Mesothelial cell of epicardium (in vitro differentiated cells): ENCODE measurements at places on chromosomes 6 and 20. TPM values are rescaled to one million over a fixed set of nuclear protein-coding genes. Genes with fewer than 3 reads are reported as not detected.
A peak's percentile ranks its signal among the peaks of the same experiment; 100 is the strongest.

- DNase-seq = no peak
These were observed 59.7 kb downstream of the PHACTR1 start for GRCh38 chr6:12776291-12776690.

DNA sequence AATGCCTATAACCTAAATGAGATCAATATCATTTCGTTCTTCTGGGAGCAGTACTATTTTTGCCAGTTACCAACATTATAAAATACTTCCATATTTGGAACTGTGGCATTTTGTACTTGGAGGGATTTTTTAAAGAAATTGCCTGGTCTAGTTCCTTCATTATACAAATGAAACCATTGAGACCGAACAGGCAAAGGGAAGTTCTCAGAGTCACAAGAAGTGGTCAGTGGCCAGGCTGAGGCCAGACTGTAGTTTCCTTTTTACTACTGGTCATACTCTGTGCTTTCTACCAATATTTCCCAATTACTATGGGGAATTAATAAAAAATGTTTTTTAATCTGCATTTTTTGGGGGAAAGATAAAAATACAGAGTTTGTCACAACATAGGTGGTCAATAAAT, 332.0 kb downstream of the NRN1 start:
- DNase-seq = no peak

DNA sequence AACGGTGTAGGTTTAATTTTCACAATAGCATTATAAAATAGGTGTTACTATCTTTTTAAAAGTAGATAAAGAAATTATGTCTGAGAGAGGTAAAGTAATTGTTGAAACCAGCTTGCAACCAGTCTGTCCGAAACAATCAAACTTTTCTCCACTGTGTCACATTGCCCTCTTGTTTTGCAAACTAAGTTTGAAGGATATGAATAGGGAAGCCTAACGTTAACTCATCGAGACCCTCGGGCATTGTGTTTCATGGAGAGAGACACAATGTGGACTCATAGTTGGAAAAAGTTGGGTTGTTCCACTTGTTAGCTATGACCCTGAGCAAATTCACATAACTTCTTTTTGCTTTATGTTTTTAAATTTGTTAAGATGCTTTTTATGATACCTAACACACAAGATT, 254.4 kb upstream of the IMPG1 start:
- DNase-seq = no peak

GRCh38 chr6:126199466-126199865, 140.4 kb upstream of the CENPW start:
- DNase-seq = no peak

DNA sequence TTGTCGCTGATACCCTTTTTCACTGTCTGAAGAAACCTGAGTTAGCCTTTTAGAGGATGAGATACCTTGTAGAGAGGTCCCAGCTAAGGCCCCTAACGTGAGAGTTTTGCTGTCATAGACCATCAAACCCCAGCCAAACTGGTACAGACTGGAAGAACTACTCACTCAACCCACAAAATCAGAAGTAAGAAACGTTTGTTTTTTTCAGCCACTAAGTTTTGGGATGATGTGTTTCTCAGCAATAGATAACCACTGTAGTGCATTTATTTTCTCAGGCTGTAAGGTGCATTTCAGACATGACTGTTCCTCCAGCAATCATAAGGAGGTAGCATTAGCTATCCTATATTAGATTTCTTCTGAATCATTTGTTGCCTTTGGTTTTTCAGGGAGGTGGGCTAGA, 407.3 kb upstream of the FLRT3 start:
- no peak for DNase-seq

- no peak for DNase-seq
These were observed 338.5 kb downstream of the HACE1 start for GRCh38 chr6:104521176-104521575.

DNA sequence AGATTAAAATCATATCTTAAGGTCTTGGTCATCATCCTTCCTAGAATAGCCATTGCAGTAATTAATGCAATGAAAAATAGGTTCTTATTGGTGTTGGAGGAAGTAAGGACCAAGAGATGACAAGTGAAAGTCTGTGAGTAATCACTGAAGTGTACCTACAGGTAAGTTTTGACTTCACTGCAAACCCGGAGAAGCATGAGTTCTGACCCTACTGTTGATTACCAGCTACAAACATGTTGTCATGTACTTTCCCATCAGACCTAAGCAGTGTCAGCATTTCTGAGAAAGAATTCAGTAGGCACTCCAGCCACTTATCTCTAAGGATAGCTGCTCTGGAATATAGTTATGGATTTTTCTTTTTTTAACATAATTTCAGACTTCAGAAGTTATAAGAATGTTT, 280.9 kb downstream of the ZFAND3 start:
- DNase-seq = no peak

DNA sequence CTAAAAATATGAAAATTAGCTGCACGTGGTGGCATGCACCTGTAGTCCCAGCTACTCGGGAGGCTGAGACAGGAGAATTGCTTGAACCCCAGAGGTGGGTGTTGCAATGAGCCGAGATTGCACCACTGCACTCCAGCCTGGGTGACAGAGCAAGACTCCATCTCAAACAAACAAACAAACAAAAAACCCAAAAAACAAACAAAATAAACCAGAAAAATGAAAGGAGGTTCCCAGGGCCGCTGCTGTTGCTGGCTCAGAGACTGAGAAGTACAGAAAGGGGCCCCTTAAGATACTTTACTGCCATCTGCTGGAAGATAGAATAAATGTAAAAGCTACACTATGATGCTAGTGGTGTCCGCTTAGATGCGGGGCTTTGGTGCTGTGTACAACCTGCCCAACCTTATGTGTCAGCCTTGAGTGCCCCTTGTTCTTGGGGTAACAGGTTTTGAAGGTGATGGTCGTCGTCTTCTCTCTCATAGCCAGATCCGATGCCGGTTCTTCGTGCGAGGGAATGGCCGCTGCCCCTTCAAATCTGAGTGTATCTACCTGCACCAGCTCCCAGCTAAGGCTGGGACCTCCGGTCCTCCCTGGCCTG, 2.8 kb upstream of the FANCE start:
- no peak for DNase-seq

DNA sequence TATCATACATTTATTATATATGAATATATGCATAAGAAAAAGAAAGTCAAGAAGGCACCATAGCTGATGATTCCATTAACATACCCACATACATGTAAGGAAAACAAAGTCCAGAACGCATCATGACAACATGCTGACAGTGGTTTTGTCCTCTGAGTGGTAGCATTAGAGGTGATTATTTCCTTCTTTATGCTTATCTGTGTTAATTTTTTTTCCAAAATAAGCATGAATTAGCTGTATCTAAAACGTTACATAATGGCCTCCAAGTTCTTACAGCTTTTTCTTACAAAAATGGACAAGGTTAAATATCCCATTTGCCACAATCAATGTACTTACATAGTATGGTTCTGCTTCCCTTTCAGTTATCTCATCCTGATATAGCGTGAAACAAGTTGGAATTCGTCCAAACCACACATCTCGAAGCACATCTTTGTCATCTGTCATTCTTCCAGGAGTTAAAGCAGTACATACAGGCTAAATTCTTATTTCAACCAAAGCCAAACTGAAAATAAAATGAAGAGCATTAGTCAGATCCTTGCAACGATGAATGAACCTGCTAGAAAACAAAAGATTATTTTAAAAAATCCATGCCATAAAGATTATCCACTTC, 9.7 kb downstream of the ATG5 start:
- no peak for DNase-seq

DNA sequence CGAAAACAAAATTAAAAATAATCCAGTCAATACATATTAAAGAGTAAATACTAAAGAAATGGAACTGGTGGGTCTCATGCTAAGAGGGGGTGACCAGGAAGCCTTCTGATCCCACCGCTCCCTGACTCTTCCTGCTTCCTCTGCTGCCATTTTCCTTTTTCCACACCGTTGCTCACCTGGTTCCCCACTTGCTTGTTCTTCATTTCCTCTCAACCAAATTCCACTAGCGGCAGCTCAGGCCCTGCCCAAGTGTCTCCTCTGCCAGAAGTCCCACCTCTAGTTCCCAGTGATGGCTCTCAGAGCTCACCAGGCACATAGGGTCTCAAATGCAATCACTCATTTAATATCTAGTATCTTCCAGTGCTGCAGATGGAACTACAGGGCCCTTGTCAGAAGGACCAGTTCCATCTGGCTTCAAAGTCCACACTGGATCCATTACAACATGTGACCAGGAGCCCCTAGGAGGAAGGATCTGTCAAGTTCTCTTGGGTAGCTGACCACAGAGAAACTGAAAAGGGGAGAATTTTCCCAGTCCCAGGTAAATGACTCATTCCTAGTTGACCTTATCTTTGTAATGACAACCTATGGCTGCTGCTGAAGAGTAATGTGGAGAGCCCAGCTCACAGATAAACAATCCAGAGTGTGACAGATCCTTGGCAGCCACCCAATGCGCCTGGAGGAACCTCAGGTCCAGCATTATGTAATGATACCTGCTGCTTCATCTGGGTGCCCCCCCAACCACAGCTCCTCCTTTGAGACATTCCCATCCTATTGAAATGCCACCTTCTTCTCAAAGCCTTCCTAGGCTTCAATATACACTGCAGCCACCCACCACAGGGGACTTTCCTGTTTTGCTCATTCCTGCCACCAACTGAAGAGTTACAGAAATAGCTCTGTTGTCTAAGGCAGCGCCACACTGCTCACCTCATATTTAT, 38.2 kb downstream of the ELMO2 start:
- no peak for DNase-seq

DNA sequence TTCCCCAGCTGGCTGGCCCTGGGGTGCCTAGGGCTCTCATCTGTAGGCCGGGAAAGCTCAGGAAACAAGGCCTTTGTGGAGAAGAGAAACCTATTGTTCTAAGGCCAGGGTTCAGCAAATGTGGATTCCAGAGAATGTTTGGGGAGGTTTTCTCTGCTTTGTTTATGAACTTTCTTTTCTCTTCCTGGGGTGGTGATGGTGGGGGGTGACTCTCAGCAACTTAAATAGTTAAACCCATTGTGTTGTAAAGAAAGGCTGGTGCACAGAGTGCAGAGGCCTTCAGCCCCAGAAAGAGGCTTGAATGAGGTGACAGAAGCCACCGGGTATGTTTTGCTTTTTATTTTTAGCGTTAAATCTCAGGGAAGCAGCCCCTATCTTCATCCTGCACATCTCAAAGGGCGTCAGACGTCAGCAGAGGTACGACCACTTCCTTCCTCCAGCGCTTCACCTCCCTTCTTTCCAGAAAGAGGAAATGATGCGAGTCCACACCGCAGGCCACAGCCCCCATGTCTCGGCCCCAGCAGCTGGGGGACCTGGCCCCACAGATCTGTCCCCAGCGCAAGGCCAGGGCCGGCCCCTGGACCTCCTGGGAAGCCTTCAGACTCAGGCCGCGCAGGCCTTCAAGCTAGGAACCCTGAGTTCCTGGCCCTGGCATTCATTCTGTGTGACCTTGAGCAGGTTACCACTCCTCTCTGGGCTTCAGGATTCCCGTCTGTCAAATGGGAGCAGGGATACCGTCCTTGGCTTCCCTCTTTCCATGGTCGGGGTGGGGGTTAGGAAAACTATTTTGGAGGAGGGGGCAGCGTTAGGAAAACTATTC, 605 bp upstream of the PPP1R16B start:
- no peak for DNase-seq

- DNase-seq = no peak
These were observed 66.7 kb upstream of the ZNF217 start for GRCh38 chr20:53660078-53660909.

DNA sequence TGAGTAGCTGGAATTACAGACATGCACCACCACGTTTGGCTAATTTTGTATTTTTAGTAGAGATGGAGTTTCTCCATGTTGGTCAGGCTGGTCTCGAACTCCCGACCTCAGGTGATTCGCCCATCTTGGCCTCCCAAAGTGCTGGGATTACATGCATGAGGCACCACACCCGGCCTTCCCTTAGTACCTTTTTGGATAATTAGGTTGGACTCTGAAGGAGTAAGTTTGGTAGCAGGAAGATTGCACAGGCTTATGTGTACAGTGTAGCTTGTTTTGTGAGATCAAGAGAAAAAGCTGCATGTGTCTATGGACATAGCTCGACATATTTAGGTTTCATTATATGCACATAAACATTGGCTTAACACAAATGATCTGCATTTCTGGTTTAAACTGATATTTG, 116.8 kb downstream of the NCOA3 start:
- DNase-seq = no peak

GRCh38 chr6:104046426-104046825, 813.3 kb downstream of the HACE1 start:
- DNase-seq = no peak

DNA sequence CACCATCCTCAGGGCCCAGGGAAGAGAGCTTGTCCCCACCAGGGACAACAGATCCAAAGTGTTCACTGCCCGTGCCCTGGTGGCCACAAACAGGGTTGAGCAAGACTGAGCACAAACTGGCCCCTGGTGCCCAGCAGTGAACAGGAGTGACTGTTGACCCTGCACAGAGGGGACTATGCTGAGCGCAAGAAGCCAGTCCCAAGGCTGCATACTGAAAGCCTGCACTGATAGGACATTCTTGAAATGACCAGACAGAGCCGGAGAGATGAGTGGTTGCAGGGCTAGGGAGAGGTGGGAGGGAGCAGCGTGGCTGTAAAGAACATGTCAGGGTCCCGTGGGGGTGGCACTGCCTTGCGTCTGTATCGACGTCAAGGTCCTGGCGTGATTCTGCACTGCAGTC, 2.9 kb upstream of the FNDC11 start:
- DNase-seq = no peak

- DNase-seq = peak; percentile 37
These were observed 41.6 kb downstream of the VSTM2L start for GRCh38 chr20:37944456-37944981.

Gene TP53TG5
- total RNA-seq = 0.47 to 0.69 TPM in 2 of 3 replicates, not detected in the other

Gene OXT
- total RNA-seq = not detected in 3 replicates

Gene JAG1
- total RNA-seq = 70.6 to 74.1 TPM (median 70.9 TPM) in 3 replicates

Gene FKBP1A
- total RNA-seq = 130 to 135 TPM (median 132 TPM) in 3 replicates

Gene IPCEF1
- 0.76 to 1.5 TPM (median 1.0 TPM) in 3 replicates for total RNA-seq

Gene OR2H2
- not detected in 3 replicates for total RNA-seq

Gene DYNLT1
- total RNA-seq = 142 to 148 TPM (median 145 TPM) in 3 replicates

Gene ACSS2
- 29.9 to 35.0 TPM (median 32.2 TPM) in 3 replicates for total RNA-seq
